ENCODE measurements at places on chromosomes 6 and 20.

- DNase-seq: no peak
Measured at GRCh38 chr20:17833036-17833674, 133.4 kb downstream of the BANF2 start.

- no peak for DNase-seq
Measured at GRCh38 chr20:54227241-54227640, 19.4 kb downstream of the PFDN4 start.

GRCh38 chr6:78835817-78836216 is 31.5 kb upstream of the IRAK1BP1 start:
- DNase-seq: no peak

GRCh38 chr6:107435798-107436197 is 23.6 kb downstream of the PDSS2 start:
- no peak for DNase-seq

DNA sequence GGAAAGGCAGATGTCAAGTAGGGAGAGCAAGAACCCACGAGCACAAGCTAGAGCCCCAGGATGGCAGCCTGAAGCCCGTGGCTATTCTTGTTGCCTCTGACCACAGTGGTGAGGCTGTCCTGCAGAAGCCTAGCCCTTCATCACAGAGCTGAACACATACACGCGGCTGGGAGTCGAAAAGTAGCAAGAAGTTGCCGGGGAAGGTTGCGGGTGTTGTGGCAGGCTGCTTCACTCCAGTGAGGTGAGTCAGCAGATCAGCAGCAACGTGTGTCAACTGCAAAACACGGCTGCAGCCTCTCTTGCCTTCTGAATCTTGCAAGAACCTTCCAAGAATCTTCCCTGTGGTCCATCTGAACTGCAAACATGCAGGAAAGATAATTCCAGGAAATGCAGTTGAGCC is 10.6 kb upstream of the STX16 start:
- DNase-seq: no peak

- DNase-seq: no peak
Measured at GRCh38 chr6:4280707-4281106, 145.3 kb upstream of the ECI2 start.

DNA sequence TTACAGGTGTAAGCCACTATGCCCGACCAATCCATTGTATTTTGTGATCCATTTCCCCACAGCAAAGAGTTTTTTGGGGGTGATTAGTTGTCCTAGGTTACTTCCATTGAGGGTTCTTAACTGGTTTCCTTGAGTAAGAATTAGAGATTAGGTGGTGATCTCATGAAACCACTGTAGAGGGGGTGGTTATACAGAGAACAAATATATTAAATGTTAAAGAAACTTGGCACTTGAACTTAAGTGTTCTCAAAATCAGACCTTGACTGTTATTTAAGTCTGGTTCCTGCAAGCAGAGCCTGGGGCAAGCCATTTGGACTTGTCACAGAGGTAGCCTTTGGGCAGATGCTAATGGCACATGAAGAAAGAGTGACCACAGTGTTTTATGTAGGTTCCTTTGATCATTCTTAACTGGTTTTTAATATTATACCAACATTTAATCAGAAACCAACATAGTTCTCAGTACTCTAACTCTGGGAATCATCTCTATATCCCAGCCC is 288.5 kb downstream of the SOX4 start:
- DNase-seq: no peak

- no peak for DNase-seq
Measured at GRCh38 chr20:1906361-1907051, 11.3 kb downstream of the SIRPA start.

GRCh38 chr20:2834401-2835110 is 5.9 kb downstream of the PCED1A start:
- no peak for DNase-seq

DNA sequence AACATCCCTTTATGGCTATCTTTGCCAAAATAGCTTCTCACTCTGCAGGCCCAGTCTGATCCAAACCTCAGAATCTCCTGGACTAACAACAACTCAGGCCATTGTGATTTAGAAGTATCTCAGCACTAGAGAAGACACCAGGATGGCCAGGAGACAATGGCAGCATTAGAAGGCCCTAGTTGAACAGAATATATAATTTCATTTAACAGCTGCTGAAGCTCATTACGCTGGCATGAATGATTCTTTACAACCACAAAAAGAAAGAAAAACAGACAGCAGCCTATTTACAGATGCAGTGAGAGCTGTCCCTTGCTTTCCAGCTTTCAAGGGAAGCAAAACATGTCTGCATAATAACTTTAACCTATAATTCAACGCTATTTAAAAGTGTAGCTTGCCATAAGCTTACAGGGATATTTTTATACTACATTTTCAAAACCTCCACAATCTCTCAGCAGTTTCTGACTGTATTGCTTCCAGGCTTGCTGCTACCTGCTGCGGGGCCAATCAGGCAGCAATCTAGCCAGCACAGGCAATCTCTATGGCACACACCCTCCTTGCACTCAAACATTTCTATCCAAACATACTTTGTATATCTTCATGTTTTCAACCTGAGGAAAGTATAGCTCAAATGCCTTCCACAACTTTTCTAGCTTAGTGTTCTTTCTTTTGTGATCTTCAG is 107.3 kb downstream of the OGFRL1 start:
- no peak for DNase-seq

- DNase-seq: no peak
Measured at GRCh38 chr6:26198722-26199056, 111.5 kb downstream of the HFE start.

GRCh38 chr20:64188682-64189529 is 24.7 kb downstream of the MYT1 start:
- DNase-seq: no peak

GRCh38 chr6:44708208-44708607 is 320.7 kb downstream of the CDC5L start:
- no peak for DNase-seq

DNA sequence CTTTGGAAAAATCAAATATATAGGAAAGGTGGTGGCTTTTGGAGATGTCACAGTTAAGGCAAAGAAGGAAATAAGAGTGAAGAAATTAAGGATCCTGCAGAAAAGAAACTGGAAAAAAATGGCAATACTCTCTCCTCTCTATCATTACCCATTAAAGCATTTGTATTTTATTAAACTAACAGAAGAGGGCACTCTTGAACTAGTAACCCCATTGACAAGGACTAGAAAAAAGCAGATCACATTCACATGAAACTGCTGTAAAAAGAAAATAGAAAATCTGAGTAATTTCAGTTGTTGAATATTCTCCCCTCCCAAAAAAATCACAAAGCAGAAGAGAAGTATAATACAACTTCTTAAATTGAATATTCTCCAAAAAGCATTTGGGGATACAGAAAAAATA is 104.1 kb upstream of the SLC35B3 start:
- no peak for DNase-seq

GRCh38 chr20:59751075-59751711 is 146.9 kb downstream of the PHACTR3 start:
- no peak for DNase-seq

DNA sequence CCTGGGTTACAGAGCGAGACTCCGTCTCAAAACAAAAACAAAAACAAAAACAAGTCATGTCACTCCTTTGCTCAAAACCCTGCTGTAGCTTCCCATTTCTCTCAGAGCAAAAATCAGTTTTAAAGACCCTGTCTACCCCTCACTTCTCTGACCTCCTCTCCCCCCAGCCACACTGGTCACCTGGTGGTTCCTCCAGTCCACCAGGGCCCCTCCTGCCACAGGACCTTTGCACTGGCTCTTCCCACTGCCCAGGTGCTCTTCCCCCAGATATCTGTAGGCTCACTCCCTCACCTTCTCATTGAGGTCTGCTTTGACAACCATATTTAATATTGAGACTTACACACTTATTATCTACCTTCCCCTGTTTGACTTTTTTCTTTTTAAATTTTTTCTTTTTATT is 4.9 kb upstream of the TEAD3 start:
- no peak for DNase-seq

- no peak for DNase-seq
Measured at GRCh38 chr20:53699085-53699674, 105.5 kb upstream of the ZNF217 start.

DNA sequence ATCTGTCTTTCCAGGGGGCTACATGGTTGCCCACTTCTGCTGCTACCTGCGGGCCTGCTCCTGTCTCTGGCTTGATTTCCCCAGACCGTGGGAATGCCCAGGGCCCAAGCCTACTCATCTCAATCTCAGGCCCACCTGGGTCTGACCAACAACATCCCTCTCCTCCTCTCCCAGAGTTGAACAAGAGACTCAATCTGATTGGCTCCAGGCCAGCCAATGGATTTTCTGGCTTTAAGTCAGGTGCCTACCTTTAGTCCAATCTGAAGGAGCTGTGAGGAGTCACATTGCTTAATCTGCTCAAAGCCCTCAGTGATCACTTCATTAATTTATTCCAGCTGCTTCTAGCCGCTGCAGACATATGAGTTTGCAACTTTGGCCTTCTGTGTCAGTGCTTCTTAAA is 162.4 kb upstream of the KCNG1 start:
- no peak for DNase-seq

DNA sequence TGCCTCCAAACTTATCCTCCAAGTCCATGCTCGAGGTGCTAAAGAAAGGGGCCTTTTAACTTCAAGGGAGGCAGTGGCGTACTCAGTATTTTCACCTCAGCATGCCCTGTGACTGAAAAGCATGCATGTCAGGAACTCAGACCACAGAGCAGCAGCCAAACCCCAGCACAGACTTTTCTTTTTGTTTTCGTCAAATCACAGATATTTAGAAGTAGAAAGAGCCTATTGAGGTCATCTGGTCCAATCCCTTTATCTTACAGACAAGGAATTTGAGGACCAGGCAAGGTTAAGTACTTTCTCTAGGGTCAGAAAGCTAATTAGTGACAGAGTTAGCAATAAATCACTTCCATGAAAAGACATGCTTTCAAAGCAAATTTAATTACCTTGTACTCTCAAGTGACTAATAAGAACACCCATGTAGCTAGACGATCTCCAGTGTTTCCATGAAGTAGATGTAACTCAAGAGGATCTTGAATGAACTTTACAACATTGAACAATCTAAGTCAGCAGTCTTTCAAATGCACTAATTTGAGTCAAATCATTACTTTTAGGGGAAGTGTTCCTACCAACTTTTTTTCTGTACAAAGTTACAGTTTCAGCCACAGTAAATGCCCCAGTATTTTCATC is 35.9 kb downstream of the MOXD1 start:
- no peak for DNase-seq

GRCh38 chr6:68364271-68364805 is 270.7 kb upstream of the ADGRB3 start:
- DNase-seq: no peak

- DNase-seq: no peak
Measured at GRCh38 chr6:124520514-124520913, 441.7 kb upstream of the RNF217 start.

DNA sequence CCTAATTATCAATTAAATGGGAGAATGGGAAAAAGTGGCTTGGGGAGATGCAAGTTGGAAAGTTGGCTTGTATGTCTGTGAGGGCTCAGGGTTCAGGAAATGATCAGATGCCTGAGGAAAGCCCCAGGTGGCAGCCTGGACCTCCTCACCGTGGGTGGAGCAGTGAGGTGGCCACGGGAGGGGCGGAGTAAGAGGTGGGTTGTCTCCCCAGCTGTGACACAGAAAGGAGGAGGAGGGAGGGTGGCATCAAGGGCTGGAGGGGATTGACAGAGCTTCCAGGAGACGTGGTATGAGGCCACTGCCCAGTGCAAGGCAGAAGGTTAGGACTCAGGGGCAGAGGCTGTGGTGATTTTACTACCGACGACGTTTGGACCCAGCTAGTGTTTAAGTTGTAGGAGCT is 672.2 kb downstream of the PRKN start:
- DNase-seq: no peak

- no peak for DNase-seq
Measured at GRCh38 chr20:36548006-36548315, 6.6 kb downstream of the MYL9 start.

DNA sequence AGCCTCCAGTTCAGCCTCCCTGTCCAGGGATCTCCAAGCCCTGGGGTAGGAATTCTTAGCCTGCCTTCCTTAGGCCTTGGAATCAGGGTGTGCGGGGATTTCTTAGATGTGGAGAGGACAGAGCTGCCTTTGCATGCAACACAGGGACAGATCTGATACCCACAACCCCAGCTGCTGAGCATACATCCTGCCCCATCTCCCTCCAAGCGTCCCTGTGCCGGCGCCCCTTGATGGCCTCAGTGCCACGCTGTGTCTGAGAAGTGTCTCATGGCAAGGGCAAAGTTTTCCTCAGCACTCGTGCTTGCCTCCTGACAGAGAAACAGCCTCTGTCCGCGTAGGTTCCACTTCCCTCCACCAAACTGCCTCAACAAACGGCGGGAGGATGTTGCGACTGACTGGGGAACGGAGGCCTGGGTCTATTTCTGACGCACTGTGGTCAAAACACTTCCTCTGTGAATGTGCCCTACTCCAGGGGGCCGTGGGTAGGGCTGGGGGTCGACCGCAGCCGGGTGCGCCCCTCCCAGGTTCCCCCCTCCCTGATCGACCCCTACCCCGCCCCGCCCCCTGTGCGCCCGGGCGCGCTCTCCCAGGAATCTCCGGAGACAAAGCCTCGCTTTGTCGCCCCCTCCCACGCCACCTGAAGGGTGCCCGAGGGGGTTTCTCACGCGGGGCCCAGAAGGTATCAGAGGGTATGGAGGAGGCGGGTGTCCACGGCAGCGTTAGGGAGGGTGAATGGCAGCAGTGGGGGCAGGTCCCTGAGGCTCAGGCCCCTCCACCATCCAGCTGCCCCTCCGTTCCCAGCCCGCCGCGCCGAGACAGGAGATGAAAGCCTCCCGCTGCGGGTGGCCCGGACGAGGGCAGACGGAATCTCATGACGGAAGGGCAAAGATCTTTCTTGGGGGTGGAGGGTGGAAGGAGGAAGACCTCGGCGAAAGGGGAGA is 806 bp downstream of the MICAL1 start:
- peak; percentile 44 for DNase-seq

DNA sequence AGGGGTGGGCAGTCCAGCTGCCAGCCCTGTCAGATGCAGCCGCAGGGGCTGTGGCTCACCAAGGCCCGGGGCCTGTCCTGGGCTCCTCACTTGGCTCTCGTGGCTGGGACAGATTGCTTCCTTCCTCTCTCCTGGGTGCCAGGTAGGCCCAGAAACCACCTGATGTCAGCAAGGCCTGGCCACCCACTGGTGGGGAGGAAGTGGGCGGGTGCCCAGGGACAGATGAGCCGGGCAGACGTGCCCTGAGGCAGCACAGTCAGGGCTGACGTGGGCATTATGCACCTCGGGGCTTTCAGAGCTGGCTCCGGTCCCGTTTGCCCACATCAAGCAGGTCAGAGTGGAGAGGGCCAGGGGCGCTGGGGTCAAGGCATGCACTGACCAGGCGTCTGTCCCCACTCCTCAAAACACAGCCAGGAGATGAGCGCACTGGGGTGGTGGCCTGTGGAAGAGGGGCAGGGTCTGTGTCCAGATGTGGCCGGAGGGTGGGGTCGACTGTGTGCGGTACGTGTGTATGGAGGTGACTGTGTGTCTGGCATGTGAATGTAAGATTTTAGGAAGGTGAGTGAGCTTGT is 133.2 kb upstream of the PTPN1 start:
- DNase-seq: no peak

DNA sequence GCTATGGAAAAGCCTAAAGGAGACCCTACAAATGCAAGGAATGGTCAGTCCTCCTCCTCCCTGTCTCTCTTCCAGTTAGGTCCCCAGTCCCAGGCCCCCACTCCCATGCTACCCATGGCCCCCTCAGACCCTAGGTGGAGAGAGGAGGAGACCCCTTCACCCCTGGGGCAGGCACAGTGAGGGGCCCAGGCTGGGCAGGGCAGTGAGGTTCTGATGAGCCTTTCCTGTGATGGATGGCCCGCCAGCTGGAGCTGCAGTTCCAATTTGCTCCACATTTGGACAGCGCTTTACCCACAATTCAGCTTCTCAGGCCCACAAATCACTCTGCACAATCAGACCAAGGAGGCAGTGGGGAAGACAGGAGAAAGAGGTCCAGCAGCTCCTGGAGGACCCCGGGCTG is 37.3 kb upstream of the MLN start:
- DNase-seq: no peak

- no peak for DNase-seq
Measured at GRCh38 chr6:23213193-23213592, 643.8 kb downstream of the HDGFL1 start.
